ENCODE measurements at places on chromosomes 12 and 14.

- no peak for DNase-seq
Observed at GRCh38 chr12:18951218-18951617, 178.3 kb upstream of the PLEKHA5 start.

DNA sequence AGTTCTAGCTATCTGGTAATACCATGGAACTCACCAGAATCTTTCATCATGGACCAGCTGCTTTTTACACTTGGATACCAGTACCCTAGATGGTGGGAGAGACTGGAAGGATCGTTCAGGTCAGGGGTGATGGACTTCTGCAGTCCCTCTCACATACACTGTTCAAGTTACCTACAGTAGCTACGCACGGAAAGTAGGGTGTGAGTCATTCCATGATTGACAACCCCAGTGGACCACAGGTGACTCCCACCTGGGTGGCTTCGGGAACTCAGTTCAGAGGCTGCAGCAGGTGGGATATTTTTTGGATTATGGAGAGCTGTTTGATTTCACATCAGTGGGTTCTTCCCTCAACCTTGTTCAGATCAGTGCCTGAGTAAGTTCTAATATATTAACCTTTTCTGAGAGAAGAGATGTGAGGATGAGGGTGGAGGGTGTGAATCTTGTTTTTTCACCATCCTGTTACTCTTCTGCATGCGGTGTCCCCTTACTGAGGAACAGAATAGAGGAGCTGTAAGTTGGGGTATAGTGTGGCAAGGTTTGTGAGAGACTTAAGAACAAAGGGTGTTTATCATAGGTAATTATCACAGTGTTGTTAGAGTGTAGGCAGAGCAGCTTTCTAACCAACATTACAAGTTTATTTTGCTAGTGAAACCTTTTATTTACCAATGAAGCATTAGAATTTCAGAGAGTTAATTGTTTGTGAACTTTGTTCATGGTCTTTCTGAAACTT is 39.6 kb downstream of the PRKCH start:
- DNase-seq, result no peak

- DNase-seq, result no peak
Observed at GRCh38 chr14:34135492-34135891, 184.6 kb upstream of the EGLN3 start.

DNA sequence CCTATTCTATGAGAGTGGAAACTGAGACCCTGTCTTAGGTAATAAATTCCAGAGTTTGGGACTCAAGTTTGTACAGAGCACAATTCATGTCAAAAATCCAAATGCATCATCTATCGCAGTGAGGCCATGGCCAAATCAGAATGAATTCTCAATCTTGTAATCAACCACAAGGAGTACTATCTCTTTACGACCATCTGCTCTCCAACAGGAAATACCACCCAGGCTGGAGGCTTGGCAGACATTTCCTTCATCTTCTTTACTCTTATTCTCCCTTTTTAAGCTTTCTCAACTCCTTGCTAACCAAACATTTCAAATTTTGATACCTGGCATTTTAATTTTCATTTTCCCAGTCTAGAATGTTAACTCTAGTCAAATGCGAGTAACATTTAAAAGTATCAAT is 32.7 kb upstream of the RNU6-7 start:
- no peak for DNase-seq

GRCh38 chr12:97778111-97778510 is 315.5 kb downstream of the RMST start:
- DNase-seq, result no peak

DNA sequence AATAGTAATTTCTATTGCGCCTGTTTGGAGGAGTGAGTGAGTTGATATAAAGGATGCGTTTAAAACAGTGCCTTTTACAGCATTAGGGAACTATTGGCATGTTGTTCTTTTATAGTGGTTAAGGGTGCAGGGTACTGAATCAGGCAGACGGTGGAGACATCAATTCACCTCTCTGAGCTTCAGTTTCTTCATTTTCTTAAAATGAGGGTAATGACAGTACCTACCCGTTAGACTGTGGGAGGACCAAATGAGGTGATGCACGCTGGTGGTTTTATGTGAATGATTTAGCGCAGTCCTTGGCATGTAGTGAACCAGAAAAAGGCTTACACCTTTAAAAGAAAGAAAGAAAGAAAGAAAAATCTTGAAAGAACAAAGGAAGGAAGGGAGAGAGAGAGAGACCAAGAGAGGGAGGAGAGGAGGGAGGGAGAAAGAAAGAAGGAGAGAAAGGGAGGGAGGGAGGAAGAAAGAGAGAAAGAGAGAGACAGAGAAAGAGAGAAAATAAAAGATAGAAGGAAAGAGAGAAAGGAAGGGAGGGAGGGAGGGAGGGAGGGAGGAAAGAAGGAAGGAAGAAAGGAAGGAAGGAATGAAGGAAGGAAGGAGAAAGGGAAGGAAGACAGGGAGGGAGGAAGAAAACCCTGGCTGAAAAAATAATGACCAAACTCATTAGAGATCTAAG is 22.2 kb upstream of the CCND2 start:
- DNase-seq, result no peak

- no peak for DNase-seq
Observed at GRCh38 chr12:129902371-129903091, 1.3 kb downstream of the TMEM132D start.

DNA sequence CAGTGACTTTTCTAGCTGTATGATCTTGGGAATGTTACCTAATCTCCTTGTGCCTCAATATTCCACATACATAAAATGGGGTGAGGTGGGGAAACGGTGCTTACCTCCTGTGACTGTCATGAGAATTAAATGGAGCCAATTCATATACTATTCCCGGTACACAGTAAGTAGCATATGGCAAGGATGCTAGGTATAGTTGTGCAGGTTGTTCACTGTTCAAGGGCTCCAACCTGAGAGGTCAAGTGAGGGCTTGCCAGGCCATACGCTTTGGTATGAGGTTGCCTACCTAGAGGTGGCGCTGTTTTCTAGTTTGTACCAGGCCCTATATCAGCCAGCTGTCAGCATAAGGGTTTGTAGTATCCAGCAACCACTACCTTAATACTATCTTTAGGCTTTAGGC is 3.6 kb upstream of the BATF start:
- DNase-seq, result no peak

DNA sequence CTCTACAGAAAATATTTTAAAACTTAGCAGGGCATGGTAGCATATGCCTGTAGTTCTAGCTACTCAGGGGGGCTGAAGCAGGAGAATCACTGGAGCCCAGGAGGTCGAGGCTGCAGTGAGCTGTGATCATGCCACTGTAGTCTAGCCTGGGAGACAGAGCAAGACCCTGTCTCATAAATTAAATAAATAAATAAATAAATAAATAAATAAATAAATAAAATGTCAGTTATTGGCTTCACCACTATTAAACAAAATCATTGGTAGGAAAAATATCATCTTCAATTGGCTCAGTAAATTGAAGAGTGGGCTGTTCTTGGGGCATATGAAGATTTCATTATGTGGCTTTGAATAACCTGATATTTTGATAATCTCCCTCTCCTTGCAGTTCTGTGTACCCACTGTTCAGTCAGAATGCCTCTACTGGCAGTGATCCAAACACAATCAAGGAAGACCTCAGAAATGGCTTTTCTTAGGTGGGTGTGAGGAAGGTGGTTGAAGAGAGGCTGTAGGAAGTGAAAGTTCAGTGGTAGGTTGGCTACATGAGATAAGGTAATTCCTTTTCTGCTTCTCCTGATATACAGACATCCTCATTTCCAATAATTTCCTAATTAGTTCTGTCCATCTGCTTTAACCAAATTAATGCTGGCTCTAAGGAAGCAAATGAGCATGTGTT is 175.8 kb downstream of the MSRB3 start:
- no peak for DNase-seq

GRCh38 chr12:23006413-23006812 is 381.4 kb downstream of the ETNK1 start:
- DNase-seq, result no peak

- no peak for DNase-seq
Observed at GRCh38 chr14:96272777-96273473, 16.9 kb downstream of the BDKRB1 start.

DNA sequence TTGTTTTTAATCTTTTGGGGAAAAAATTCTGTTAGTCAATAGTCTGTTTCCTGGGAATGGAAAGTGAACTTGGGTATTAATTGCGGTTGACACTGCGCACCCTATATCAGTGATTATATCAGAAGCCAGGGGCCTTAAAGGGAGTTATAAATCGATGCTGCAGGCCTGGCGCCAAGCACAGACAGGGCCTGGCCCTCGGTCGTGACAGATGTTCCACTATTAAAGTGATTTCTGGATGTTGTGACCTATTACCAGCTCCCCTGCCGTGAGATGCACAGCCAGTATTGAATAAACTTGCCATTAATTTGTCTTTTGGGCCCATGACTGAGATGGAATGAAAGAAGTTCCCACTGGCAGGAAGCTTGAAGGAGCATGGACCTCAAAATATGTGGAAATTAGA is 45.1 kb upstream of the KITLG start:
- no peak for DNase-seq

DNA sequence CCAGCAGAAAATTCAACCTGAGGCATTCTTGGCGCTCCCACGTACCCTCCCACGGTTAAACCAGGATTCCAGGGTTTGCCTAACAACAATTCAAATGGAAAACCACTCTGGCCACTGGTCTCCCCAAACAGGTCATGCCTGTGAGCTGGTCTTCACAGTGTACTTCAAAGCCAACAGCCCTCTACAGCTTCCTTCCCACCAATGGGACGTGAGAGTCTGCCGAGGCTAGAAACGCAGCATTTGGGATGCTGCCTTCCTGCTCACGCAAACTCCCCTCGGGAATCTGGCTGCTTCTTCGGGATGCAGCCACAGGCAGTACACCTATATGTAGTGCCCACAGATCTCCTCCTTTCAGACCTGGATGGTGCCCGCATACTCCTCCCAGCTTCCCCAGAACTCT is 149.1 kb downstream of the KLHL28 start:
- no peak for DNase-seq

DNA sequence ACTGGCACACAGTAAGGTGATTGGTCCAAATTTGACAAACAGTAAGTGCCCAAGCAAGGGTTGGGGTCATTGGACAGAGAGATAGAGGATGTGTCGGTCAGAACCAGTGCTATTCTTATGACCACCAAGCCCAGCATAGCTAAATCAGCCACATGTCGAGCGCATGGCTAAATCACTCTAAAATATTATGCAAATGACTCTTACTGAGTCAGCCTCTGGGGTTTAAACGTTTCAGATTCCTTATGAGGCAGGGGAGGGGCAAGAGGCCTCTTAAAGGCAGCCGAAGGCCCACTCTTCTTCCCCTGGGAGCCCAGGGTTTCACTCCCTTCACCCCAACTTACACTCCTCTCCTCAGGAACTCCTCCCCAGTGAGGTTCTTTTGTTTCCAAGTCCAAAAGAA is 603 bp upstream of the ENDOU start:
- no peak for DNase-seq

DNA sequence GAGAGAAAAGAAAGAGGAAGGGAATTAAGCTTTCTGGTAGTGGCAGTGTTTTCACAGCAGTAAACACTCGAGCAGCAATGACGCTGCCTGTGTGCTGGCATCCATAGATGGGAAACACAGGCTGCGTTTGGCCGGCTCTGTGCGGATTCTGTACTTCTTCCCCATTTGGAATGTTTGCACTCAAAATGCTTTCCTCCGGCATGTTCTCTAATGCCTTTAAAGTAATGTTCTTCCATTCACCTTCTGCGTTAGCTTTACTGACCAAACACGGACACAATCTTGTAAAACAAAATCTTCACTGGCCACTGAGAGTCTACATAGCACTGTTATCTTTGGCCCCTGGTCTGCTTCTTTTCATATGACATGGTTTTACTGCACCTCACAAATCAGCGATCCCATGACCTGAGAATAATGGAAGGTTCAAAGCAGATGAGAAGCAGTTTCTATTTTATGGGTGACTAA is 31.4 kb downstream of the DCP1B start:
- DNase-seq, result no peak

DNA sequence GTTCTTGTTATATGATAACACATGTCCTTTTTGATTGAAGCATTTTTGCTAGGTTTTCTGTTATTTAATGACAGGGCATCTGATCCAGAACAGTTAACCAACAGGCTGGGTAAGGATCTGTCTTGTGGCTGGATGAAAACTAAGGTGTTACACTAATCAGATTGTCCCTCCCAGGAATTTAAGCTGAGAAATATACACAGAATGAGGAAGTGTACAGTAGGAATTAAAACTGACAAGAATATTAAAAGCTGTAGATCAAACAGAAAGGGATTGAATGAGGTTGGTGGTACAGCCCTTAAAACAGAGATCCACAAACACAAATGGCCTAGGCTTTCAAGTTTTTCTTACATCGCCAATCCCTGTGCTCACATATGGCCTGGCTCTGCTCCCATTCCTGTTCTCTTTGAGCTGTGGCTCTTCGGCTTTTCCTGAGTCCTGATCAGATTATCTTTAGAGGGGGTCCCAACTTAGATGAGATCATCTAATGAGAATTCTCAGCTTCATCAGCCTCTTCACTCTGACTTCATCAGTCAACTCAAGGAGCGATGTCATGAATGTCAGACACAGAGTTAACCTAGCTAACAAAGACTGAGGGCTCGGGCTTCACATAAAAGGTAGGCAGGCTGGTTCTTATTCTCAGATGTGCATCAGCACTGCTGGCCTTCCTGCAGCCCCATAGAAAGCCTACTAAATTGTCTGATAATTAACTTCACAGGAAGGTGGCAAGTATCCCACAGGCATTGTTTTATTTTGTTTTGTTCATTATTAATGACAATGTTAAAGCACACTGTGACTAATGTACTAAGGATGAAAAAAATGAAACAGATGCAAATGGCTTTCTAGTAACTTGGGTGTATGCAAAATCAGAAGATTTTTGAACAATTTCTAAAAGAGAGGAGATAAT is 11.4 kb downstream of the PYGL start:
- DNase-seq, result no peak

GRCh38 chr14:106850913-106851825 is 1324.8 kb downstream of the TMEM121 start:
- no peak for DNase-seq

DNA sequence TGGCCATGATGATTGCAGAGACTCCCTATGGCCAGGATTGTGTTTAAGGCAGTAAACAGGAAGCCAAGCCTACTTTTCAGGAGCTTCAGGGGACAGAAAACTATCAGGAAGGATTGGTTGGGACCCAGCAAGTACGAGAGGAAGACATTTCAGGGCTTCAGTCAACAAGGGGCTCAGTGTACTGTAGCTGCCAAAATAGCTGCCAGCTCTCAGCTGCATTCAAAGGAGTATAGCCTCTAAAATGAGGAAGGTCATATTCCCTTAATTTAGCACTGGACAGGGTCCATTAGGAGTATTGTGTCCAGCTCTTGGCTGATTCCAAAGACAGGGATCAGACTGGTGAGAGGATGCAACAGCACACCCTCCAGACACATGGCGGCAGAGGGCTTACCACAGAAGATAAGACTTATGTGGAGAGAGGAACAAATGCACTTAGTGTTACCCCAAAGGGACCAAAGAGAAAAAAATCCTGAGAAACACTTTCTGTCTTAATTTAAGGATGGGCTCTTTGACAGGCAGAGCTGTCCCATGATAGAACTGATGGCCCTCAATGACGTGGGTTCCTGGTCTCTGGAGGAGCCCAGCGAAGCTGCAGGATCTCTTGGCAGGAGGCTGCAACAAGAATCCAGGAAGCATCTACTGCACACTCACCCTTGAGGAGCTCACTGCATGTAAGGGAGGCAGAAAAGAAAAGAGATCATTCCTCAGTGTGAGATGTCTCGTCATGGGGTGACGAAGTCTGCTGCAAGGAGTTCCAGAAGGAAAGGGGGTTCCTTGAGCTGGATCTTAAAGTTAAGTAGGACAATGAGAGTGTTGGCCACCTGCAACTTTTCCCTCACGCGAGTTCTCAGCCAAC is 14.8 kb downstream of the BDKRB1 start:
- DNase-seq, result no peak

GRCh38 chr12:42855362-42855950 is 265.9 kb upstream of the PRICKLE1 start:
- no peak for DNase-seq

- no peak for DNase-seq
Observed at GRCh38 chr12:50621399-50622300, 116.9 kb downstream of the DIP2B start.
